ENCODE measurements at places on chromosomes 16 and 17.

GRCh38 chr17:31527606-31528005 lies 136.1 kb downstream of the RAB11FIP4 start:
- DNase-seq = no peak

- no peak for DNase-seq
Measured at GRCh38 chr17:18267927-18268711, 7.7 kb downstream of the MIEF2 start.

DNA sequence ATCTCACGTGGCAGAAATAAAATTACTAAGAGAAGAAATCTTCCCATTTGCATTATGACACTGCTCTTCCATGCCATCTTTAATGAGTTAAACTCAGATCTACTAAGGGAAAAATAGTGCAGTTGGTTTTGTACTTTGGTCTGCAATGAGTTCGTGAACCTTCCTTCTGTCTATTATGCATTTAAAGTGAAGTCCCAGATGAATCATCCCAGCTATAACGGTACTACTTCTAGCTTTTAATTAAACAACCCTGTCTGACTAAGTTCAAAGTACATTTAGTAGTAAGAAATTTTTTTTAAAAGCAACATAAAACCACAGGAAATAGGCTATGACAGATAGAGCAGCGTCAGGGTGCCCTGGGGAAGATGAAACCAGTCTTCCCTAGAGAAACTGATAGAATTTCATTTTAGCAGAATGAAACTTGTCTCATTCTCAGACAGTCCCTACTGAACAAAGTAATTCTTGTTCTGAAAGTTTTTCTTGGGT lies 1.8 kb downstream of the TMIGD1 start:
- DNase-seq = peak; percentile 77

- peak; percentile 69 for DNase-seq
Measured at GRCh38 chr17:58172369-58173071, 5.7 kb downstream of the OR4D2 start.

DNA sequence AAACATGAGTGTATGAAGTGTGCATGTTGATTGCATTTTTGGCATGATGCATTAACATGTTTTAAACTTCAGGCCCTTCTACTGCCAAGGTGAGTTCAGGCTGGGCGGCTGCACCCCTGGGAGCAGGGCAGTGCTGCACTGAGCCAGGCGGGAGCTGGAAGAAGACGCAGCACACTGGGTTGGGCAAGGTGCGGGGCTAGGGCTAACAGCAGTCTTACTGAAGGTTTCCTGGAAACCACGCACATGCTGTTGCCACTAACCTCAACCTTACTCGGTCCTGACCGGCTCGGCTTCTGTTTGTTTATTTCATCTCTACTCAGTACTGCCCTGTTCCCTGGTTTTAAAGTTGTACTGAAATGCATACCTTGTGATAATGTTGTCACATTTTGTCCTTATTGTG lies 61.0 kb downstream of the MAP2K4 start:
- DNase-seq = no peak

GRCh38 chr16:14501331-14502255 lies 128.5 kb downstream of the PARN start:
- DNase-seq = no peak

DNA sequence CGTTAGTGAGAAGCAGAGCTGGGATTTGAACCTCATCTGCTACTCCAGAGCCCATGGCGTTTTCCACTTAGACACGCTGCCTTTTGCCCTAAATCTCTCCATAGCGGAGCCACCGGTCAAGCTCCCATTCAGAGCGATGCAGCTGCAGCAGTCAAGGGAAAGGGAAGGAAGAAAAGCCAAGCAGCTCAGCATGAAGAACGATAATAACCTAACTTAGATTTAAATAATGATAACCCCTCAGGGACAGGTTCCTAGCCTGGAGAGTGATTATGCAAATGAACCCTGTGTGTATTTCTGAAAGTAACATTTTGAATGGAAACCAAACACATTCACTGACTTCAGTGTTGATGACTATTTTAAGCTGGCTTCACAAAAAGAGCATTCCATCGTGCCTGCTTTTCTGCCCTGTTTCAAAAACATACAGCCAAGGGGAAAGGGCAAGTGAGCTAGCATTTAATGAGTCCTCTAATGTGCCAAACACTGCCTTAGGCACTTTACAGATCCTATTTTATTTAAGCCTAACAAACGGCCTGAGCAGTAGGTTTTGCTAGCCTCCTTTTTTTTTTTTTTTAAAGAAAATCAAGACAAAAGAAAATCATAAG lies 798.3 kb downstream of the CDH8 start:
- DNase-seq = no peak

GRCh38 chr16:19831678-19832077 lies 53.0 kb downstream of the GPRC5B start:
- DNase-seq = no peak

DNA sequence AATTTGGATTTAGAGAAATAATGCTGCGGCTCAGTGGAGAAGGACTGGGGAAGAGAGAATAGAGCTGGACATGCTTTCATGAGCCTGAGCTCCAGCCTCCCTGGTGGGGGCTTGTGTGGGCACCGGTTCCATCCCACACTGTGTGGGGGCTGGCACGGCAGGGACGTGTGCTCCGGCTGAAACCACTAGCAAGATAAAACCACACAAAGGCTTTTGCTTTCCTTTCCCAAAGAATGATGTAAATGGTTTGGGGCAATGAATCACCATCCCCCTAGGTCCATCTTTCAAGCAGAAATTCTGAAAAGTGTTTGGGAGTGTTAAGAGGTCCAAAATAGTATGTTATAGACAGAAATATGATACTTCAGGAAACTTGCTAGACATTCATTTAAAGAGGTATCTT lies 77.0 kb downstream of the CDH11 start:
- DNase-seq = no peak

DNA sequence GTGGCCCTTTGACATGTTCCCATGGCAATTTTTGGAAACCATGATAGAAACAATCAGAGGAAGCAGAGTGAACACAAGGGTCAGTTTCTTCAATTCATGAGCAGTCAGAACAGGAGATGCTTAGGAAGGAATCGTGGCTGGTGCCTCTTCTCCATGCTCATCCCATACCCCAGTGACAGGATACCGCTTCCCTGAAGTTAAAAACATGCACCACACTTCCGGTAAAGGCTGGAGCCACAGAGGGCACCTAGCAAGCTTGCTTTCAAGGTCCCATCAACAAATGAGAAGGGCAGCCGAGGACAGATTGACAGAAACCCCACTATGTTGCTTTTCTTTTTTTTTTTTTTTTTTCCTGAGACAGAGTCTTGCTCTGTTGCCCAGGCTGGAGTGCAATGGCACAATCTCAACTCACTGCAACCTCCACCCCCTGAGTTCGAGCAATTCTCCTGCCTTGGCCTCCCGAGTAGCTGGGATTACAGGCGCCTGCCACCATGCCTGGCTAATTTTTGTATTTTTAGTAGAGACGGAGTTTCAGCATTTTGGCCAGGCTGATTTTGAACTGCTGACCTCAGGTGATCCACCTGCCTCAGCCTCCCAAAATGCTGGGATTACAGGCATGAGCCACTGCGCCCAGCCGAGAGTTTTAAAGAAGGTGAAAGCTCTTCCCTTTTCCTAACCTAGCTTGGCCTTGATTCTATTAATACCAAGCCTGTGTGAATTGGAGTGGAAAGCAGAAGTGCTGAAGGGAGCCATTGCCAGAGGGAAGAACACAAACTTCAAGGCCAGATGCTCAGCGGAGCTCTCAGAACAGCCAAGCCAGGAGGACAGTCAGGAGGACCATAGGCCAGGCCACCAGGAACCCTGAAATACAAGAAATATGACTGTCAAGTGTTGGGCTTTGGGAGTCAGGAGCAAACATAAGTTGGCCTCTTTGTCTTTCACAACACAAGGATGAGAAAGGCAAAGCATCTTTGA lies 16.6 kb downstream of the GP2 start:
- DNase-seq = no peak

DNA sequence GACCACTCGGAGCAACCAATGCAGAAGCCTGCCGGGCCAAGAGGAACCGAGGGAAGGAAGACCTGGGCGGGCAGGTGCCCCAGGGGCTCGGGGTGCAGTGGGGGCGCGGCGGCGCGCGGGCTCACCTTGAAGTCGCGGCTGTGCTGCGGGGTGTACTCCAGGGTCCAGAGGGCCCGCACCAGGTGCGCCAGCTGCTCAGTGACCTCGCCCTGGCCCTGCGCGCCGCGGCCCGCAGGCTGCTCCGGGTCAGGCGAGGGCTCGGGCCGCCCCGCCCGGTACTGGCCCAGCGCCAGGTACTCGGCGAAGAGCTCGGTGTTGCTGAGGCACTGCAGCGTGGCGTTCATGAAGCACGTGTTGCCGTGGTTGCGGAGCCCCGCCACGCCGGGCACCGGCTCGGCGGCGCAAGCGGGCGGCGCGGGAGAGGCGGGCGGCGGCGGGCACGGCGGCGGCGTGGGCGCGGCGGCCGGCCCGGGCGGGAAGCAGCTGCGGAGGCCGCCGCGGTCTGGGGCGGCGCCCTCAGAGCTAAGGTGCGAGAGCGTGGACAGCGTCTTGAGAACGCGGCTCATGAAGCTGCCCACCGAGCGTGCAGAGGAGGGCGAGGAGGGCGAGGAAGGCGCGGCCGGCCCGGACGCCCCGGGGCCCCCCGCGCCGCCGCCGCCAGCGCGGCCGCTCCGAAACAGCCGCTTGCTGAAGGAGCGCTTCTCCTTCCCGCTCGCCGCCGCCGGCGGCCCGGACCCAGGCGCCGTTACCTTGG lies 562 bp downstream of the USP31 start:
- DNase-seq = peak; percentile 43

DNA sequence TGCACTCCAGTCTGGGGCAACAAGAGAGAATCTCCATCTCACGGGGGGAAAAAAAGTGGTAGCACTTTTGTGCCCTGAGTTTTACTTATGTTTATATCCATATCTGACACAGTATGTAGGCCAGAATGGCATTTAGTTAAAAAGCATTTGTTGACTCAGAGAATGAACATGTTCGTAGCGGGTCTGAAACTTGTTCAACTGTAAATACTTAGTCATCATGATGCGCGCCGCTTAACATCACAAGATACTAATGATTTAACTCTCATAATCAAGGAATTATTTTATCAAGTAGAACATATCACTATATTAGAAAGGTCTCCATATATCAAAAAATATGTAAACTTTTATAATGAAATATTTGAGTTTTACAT lies 55.3 kb upstream of the ITGA2B start:
- DNase-seq = no peak

DNA sequence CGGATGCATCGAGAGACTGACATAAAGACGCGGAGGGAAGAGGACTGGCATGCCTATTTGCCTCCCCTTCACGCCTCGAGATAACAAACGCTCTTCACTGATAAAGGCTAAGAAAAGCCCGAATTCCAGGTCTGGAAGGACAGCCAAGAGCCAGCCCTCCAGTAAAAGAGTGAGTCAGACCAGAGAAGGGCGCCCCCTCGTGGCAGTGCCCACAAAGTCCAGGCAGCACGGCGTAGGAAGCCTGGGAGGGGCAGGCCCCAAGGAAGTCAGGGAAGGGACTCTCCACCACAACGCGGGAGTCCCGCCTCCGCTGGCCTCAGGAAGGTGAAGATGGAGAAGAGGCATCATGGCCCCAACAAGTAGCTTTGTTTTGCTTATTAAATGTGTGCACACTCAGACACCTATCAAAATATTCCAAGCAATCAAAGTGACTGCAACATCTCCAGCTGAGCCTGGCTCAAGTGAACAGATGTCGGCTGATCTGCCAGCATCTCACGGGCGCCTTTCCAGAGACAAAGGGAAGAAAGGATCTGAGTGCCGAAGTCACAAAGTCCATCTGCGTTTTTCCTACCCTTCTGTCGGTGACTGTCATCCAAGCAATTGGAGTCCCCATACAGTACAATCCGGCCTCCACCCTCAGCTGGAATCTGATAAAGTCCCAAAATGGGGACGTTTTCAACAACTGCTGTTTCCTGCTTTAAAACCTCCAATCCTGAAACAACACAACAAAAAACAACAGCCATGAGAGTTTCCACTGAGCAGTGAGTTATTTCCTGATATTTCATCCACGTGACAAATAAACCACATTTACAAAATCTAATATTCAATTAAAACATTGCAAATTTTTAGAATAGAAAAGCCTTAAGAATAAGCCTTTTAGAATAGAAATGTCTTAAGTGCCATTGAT lies 20.4 kb upstream of the SLC38A8 start:
- peak; percentile 45 for DNase-seq

GRCh38 chr17:63094631-63095030 lies 128.6 kb downstream of the TANC2 start:
- DNase-seq = no peak

DNA sequence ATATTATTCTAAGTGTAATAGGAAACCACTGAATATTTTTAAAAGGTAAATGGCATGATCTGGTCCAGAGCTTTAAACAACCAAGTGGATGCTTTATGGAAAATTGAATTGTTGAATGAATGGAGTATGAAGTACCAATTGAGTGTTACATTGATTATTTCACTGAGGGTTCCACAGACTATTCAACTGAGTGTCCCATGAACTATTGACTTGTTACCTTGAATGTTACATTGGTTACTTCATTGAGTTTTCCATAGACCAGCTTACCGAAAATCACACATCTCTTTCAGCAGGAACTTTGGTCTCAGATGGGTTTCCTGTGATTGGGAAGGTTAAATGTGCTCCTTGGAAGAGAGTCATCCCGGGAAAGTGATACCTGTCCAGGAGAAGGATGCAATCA lies 56.8 kb downstream of the TMEM114 start:
- DNase-seq = no peak

- no peak for DNase-seq
Measured at GRCh38 chr17:68378268-68379176, 78.8 kb downstream of the WIPI1 start.

DNA sequence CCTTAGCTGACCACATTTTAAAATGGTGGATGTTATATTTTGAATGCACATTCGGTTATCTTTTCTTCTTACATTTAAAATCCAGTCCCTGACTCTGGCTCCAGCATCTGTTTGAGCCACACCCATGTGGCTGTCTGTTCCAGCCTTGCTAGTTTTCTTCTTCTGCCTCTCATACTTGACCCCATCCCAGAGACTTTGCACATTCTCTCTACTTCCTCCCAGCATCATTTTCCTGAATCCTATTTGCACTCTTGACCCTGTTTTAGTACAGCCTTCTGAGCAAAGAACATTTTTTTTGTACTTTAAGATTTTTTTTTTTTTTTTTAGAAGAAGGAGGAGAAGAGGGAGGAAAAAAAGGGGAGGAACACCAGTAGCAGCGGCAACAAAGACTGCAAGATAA lies 23.3 kb upstream of the MAF start:
- DNase-seq = no peak

GRCh38 chr16:68529608-68529930 lies 9.5 kb upstream of the ZFP90 start:
- DNase-seq = no peak

DNA sequence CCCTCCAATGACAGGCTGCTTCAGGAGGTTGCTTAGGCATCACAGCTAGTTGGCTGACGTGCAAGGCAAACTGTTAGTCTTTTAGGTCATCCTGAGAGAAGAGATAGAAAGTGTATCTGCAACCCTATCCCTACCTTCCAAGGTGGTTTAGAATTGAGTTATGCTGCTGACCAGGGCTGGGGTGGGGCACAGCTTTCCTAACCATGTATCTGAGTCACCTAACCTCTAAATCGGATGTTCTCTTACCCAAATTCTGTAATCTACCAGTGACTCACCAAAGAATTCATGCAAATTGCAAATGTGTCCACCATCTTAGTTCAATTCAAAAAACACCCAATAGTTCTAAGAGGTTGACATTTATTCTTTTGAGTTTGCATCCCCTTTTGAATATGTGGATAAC lies 107.2 kb upstream of the DYNLRB2 start:
- no peak for DNase-seq
